ENCODE measurements at places on chromosomes 3 and 15.

DNA sequence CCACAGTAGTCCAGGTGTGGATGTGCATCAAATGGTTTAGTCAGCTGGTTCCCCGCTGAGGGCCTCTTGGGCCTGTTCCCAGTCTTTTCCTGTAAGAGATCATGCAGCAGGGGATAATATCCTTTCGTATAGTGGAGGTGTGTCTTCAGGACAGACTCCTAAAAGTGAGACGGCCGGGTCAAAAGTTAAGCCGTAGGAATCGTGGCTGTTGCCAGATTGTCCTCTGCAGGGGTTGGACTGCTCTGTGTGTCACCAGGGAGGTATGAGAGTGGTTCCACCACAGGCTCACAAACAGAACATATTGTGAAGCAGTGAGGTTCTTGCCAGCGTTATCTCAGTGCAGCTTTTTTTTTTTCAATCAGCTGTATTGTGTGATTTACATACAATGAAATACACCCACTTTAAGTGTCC is 95.0 kb downstream of the VGLL4 start:
- peak; percentile 70 for DNase-seq

DNA sequence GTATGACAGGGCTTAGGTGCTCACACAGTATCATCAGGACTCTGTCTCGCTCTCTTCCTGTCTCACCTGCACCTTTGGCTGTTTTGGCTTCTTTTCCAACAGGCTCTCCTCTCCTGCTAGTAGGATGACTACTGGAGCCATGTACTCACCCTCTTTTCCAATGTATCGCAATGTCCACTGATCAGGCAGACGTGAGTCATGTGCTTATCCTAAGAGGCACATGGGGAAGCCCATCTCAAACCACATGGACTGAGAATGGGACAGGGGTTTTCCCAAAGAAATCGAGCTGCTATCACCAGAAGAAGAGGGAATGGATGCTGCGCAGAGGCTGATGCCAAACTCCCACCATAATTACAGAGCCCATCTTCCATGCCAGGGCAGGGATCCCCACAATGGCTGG is 180.6 kb downstream of the IL5RA start:
- DNase-seq: no peak

DNA sequence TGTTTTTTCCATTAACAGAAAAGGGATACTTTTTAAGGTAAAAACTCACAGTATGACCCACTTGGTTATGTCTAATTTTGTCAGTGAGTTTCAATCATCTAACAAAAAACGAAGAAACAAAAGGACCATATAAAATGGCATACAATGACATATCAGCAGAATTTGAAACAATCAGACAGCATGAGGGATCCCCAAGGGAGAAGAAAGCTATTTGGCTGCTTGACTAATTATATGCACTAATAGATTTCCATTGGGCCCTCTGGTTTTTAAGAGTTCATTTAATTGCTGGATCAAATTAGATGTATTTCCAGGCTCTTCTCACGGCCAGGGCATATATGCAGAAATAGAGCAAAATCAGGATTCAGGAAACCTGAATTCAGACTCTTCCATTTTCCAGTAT is 376.4 kb upstream of the GBE1 start:
- DNase-seq: no peak

- DNase-seq: peak; percentile 81
Measured at GRCh38 chr3:158532099-158532734, 38.8 kb upstream of the MLF1 start.

GRCh38 chr3:9507586-9508578 is 45.7 kb downstream of the LHFPL4 start:
- no peak for DNase-seq

DNA sequence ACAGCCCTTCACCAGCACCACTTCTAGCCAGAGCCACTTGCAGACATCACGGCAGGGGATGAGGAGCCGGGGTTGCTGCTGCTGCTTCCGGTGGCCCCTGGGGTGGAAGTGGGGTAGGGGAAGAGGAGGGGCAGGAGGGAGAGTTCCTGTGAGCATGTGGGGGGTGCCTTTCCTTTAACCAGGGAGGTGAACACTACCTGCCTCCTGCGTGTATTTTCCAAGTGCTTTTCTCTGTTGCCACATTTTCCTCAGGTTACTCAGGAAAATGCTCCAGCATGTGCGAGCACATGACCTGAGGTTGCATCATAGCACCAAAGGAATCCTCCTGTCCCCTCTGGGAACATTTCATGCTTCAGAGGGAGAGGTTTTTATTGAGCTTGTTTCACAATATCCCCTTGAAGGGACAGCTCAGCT is 12.2 kb upstream of the SACM1L start:
- DNase-seq: no peak

GRCh38 chr3:127831723-127832172 is 9.4 kb upstream of the MGLL start:
- peak; percentile 92 for DNase-seq
